MCF 10A (cell line): ENCODE measurements at places on chromosomes 3 and 15. TPM values are rescaled to one million over a fixed set of nuclear protein-coding genes. Genes with fewer than 3 reads are reported as not detected.

GRCh38 chr15:59953392-59953883 is 50.7 kb upstream of the FOXB1 start:
- H3K4me1 ChIP-seq, result no peaks in the 10 kb centered on the region
- H3K27ac ChIP-seq, result no peak overlapping the region
- DNase-seq, result no peak
- H3K36me3 ChIP-seq, result no peaks in the 10 kb centered on the region

DNA sequence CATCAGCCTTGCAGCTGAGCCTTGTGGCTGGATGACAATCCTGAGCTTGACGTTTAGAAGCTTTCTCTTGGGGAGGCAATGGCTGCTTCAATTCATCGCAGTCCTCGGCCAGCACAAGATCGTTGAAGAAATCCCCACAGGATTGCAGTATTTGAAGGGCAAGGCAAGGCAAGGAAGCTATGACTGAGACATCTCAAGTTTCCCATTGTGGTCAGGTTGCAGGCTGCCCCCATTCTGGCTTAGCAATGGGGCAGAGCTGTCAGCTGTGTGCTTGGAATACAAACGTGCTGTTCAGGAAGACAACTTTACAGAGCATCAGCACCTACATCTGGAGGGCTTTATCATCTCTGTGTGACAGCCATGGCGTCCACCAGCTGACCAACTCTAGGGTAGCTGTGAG is 275.9 kb upstream of the TBL1XR1 start:
- no peak for DNase-seq
- H3K27me3 ChIP-seq, result no peaks in the 10 kb centered on the region
- H3K36me3 ChIP-seq, result no peaks in the 10 kb centered on the region
- H3K4me3 ChIP-seq, result no peak overlapping the region
- no peak overlapping the region for H3K27ac ChIP-seq
- peaks cover 31% of the 10 kb centered on the region for H3K4me1 ChIP-seq

DNA sequence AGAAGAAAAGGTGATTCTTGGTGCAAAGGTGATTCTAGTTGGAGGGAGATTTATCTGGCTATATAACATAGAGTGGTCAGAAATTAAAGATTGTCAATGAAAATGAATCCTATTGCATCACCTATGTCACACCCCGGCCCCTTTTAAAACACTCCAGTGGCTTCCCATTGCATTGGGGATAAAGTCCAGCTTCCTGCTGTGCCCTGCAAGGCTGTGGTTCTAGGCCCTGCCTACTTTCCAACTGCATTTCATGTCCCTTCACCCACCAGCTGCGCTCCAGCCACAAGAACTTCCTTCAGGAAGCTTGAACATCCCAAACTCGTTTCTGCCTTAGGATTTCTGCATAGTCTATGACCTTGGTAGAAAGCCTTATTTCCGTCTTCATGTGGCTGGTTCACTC is 118.7 kb upstream of the UMPS start:
- H3K27ac ChIP-seq, result no peak overlapping the region
- H3K4me3 ChIP-seq, result no peak overlapping the region
- H3K4me1 ChIP-seq, result peaks cover 10% of the 10 kb centered on the region
- no peaks in the 10 kb centered on the region for H3K27me3 ChIP-seq

GRCh38 chr3:153356908-153357307 is 194.9 kb downstream of the RAP2B start:
- no peak overlapping the region for H3K4me3 ChIP-seq
- DNase-seq, result no peak
- H3K27ac ChIP-seq, result no peak overlapping the region

Gene NAALADL2
- total RNA-seq, result 3.6 and 4.2 TPM in 2 replicates
